ENCODE measurements at places on chromosomes 11 and 22. TPM values are rescaled to one million over a fixed set of nuclear protein-coding genes. Genes with fewer than 3 reads are reported as not detected.
A peak's percentile ranks its signal among the peaks of the same experiment; 100 is the strongest.

OR52E6 gene
- total RNA-seq: not detected

LGR4 gene
- 73.7 TPM for total RNA-seq

BLID gene
- not detected for total RNA-seq

MYO7A gene
- total RNA-seq: 1.9 TPM

GNB1L gene
- 5.9 TPM for total RNA-seq

PLA2G3 gene
- total RNA-seq: 8.1 TPM

KDM4E gene
- not detected for total RNA-seq

SOX6 gene
- 0.73 TPM for total RNA-seq

BUD13 gene
- 19.6 TPM for total RNA-seq

- no peak for DNase-seq
These were observed 214.0 kb downstream of the BRD1 start for GRCh38 chr22:49613511-49614270.

GRCh38 chr22:22943521-22944267 lies 56.1 kb downstream of the IGLL5 start:
- peak; percentile 57 for DNase-seq

- peak; percentile 86 for DNase-seq
These were observed 18.4 kb upstream of the TLCD5 start for GRCh38 chr11:120306519-120307242.

GRCh38 chr11:2482745-2483144 lies 37.9 kb downstream of the KCNQ1 start:
- DNase-seq: no peak

DNA sequence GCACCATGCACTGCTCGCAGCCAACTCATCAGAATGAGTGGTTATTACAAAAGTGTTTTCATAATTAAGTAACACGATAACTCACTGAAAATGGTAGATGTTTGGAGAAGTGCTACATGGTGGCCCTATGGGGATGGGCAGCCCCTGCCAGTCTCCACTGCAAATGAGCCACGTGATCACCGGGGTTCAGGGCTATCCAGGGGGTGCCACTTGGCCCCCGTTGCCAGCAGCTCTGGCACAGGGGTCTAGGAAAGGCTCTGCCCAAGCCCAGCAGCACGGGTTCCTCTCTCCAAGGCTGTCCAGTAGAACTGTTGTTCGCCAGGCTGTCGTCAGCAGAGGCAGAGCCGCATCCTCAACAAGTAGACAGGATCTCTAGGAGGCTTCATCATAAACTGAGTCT lies 382.1 kb upstream of the B3GAT1 start:
- DNase-seq: no peak

DNA sequence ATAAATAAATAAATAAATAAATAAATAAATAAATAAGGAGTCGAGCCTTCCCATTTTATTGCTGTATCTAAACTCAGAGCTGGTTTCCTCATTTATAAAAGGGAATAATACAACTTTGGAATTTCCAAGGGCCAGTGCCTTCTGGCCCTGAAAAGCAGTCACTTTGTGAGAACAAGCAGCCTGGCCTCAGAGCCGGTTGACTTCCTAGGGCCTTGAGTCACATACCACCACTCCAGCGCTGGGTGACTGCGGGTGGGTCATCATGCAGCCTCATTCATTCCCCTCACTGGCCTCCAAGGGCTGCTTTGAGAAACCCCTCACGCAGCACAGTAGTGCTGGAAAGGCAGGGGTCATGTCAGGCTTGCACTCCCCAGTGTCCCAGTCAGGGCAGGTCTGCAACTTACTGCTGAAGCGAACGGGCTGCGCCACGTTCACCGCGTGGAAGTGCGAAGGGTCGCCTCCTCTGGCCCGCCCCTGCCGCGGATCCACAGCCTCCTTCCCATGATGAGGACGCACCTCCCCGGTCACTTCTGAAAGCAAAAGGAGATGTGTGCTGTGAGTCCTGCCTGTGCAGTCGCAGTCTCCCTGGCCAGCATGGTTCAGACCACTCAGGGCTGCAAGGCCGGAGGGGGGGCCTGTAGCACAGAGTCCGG lies 54.4 kb downstream of the DGCR2 start:
- DNase-seq: no peak

DNA sequence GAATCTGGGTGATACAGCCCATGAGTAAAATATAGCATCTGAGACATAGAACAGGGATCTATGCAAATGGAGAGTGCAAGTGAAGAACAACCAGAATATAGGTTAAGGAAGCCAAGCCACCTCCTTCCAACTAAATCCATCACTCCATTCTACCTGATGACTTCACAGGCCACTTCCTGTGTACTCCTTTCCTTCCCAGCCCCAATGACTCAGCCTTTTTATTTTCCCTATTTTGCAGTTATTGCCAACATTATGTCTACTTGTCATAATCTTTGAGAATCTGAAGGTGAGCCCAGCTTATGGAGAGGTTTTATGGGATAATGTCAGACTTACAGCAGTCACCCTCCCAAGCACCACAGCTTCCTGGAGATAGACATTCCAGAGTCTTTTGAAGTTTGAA lies 1.4 kb upstream of the OR52M1 start:
- no peak for DNase-seq

- no peak for DNase-seq
These were observed 61.3 kb downstream of the MUC15 start for GRCh38 chr11:26510756-26511155.

DNA sequence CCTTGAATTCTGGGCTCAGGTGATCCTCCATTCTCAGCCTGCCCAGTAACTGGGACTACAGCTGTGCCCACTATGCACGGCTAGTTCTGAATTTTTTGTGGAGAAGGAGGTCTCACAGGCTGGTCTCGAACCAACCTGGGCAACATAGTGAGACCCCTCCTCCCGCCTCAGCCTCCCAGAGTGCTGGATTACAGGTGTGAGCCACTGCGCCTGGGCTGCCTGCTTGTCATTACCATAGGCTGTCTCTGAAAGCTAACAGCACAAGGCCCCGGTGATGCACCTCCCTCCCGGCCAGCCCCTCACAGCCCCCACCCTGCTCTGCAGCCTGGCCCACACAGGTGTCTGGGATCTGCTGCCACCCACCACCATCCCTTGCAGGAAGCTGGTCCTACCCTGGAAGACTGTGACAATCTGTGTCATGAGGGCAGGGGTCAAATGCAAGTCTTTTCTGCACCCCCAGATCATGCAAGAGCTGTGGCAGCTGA lies 82.4 kb downstream of the DGCR2 start:
- peak; percentile 29 for DNase-seq

GRCh38 chr11:45655012-45655283 lies 10.5 kb downstream of the CHST1 start:
- no peak for DNase-seq

GRCh38 chr11:15905366-15906104 lies 450.8 kb downstream of the SOX6 start:
- peak; percentile 70 for DNase-seq

GRCh38 chr11:102921587-102922220 lies 33.8 kb downstream of the MMP13 start:
- DNase-seq: no peak

DNA sequence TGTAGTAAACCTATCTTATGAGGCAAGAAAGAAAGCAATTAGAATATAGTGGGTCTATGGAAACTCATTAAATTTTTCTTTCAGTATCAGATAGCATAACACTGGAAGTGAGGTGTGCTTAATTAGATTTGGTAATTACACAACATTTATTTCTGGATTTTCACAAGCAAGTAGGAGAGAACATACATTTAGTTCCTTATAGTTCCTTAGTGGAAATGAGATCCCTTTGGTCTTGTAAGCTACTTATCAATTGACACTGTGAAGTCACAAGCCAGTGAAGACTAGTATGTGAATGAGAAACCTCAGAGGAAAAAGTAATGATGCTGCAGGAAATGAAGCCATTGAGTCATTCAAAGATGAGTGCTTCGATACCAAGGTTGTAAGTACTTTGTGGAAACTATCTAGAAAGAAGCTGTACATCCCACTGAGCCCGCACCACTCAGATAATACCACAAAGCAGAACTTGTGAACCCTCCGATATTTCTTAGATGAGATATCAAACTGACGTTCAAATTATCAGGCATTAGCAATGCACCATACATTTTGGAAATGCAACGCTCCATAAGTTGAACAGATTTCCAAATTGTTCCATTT lies 53.5 kb downstream of the ENTHD1 start:
- no peak for DNase-seq

- DNase-seq: no peak
These were observed 55.5 kb downstream of the RASSF10 start for GRCh38 chr11:13064593-13064992.

DNA sequence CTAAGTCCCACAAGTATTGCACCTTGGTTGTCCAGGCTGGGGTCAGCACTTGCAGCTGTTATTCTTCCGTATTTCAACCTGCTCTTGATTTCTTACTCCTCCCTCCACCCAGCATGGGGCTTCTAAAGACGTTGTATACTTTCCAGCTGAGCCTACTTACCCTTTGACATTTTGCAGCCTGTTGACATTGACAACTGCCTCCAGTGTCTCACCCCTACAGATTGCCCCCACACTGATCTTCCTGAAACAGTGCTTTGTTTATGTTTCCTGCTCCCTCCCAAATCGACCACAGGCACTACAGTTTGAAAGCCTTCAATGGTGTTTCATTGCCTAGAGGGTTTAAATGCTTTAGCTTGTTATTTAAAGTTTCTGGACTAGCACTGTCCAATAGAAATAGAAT lies 56.6 kb downstream of the FAM83F start:
- DNase-seq: no peak

DNA sequence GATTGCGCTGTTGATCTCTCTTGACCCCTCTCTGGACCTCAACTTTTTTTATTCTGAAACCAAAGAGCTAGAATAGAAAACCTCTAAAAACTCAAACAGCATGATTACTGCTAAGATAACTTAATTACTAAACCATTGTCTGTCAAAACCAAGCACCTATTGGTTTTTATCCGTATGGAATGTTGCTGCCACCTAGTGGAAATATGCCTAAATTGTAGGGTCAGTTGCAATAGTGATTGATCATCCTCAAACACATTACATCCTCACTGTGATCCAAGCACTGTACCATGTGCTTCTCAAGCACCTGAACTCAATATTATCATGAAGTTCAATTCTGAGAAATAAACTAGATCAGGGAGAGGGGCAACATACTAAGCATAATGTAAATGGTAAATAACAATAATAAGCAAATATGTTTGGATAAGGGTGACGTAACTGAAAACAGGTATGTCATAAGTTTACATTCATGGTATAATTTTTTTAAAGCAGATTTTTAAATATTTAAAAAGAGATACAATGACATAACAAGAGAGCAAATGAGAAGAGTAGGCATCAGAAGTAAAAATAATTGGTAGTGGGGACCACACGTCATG lies 3.8 kb upstream of the OR5A2 start:
- DNase-seq: peak; percentile 71

DNA sequence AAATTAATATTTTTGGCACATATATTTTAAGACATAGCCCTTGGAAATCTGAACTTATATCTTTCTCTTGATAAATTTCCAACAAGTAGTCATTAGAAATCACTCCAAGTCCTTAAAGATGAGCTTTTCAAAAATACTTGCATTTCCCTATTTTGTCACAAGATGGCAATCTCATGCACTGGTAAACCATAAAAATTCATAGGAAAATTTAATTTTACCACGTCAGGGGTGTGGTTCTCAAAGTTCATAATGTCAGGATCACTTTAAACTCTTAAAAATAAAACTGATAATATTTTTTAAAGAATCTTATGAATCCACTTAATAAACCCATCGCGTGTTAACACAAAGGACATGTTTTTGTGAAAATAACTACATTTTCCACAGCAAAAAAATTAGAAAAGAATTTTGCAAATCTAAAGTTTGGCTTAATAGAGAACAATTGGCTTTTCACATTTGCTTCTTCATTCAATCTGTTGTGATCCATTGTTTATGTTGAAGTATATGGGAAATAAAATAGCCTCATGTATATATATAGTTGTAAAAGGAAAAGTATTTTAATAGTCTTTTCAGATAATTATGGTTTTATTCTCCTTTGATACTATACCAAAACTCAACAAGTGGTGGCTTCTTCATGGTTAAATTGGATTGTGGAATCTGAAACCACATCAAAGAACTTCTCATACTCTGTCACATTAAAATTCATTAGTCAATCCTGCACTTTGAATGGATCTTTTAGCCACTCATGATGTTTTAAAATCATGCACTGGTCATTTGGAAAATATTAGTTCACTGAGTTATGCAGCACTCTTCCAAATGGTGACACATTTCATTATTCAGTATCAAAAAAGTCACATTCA lies 169.1 kb downstream of the CADM1 start:
- no peak for DNase-seq

GRCh38 chr11:83933008-83933407 lies 646.8 kb upstream of the CCDC90B start:
- DNase-seq: no peak

DNA sequence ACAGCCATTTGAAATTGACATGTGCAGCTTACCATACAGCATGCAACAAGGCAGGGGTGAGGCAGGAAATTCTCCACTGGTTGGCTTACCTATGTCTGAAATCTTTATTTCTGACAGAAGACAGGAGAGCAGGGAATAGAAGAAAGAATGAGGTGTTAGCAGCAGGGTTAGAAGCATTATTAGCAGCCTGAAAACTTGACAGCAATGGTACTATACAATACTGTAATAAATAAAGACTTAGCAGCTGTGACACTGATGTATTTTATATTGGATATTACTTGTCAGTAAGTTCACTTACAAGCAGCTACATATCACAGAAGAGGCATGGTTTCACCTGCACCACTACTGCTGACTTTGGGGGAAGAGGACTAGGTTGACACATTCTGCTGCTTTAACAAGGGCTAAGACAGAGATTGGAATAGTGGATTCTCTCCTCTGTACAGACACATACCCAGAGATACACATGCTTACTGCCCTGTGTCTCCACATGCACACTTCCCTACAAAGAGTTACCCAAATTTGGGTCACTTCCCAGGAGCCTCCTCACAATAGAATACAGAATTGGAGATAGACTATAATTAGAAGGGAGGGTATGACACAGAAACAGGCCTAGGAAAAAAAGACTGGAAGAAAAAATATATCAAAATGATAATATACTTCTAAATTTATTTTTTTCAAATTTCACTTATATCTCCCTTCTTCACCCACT lies 145.8 kb upstream of the NARS2 start:
- no peak for DNase-seq

- DNase-seq: no peak
These were observed 782.8 kb downstream of the CNTN5 start for GRCh38 chr11:99803501-99803900.

GRCh38 chr22:42317691-42318547 lies 47.5 kb upstream of the TCF20 start:
- DNase-seq: no peak

DNA sequence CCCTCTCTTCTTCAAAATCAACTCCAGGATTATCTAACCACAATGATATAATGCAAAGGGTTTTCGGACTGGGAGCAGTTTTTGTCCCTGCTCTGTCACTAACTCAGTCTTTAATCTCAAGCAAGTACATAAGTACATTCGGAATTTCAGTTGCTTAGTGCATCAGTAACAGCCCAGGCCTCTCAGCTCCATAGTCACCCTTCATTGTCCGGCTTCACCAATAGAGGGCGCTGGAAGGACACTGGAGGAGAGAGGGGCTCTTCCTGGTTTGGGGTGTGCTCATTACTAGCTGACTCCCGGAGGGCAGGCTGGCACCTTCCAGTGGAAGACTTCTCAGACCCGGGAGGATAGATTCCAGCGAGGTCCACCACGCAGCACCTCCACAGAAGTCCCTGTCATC lies 90.4 kb upstream of the PDGFD start:
- peak; percentile 93 for DNase-seq

- DNase-seq: no peak
These were observed 10.0 kb downstream of the PVALB start for GRCh38 chr22:36806835-36807234.

Data from endodermal cell (in vitro differentiated cells).